D341Med (cell line): ENCODE measurements at places on chromosomes 16 and 17.

GRCh38 chr16:53041320-53042051, 11.2 kb downstream of the CHD9NB start:
- DNase-seq = peak; percentile 43

- DNase-seq = no peak
These were observed 2.4 kb downstream of the SKAP1 start for GRCh38 chr17:48427598-48427997.

GRCh38 chr16:61564716-61565115, 471.5 kb downstream of the CDH8 start:
- DNase-seq = no peak

- peak; percentile 39 for DNase-seq
These were observed 7.7 kb upstream of the TMEM92 start for GRCh38 chr17:50266384-50267073.

DNA sequence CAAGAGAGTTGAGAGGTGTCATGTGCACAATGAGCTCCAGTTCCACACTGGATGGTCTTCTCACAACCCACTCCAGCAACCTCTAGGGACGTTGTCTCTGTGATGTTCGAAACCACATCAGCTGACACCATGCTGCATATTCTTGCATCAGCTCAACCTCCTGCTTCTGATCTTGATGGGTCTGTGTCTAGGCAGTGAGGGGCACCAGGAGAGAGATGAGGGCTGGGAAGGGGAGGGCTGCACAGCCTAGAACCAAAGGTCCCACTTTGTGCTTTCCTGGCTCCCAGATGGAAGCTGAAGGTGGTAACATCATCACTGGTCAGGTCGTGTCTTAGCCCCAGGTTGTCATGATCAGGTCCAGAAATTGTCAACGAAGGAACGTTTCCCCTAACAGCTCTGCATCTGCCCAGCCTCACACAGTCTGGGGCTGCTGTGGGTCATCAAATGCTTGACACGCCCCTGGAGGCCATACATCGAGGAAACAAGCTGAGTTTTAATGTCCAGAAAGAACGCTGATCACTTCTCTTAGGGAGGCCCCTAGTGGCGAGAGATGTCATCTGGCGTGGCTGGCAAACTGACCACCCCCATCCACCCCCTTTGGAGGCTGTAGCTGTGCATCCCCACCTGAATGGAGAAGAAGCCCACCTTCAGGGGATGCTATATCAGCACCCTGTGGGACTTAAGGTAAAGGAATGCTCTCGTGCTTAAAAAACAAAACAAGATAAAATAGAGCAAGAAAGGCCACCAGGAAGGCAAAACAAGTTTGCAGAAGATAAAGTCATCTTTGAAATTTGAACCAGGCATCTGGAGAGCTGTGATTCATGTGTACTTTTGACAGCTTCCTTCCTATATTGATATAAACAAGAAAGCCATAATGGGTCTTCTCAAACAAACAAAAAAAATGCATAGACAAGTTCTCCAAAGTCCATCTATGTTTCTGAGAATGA, 58.3 kb downstream of the WIPI1 start:
- DNase-seq = peak; percentile 60

DNA sequence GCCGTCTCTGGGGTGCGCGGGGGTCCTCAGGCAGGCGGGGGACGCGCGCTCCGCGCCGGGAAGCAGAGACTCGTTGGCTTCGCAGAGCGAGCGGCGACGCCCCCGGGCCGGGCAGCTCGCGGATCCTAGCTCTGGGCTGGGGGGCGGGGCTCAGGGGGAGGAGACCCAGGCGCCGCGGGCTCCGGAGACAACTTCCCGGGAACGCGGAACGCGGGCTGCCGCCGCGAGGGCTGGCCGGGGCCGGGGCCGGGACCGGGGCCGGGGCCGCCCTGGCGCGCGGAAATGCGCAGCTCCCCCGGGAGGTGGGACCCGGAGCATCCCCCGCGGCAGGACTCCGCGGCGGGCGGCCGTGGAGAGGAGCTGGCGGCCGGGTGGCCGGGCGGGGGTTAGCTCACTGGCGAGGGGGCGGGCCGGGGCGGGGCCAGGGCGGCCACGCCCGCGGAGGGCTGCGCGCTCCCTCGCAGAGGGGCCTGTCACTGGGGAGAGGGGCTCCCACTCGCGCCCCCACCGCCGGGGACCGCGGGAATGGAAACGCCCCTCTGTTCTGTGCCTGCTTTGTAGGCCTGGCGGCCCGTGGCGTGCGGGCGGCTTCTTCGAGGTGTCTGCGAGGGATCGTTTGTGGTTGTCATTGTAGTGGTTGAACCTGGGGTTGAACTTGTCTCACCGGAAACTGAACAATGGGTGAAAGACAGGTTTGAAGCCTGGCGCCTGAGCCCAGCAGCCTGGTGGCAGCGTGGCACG, at the start of gene GAS7:
GAS7 (minus strand) TSS at position 98 of the 741 bp plus-strand sequence.
- peak; percentile 46 for DNase-seq

GRCh38 chr16:67481561-67482232, 740 bp upstream of the ATP6V0D1 start:
- no peak for DNase-seq

DNA sequence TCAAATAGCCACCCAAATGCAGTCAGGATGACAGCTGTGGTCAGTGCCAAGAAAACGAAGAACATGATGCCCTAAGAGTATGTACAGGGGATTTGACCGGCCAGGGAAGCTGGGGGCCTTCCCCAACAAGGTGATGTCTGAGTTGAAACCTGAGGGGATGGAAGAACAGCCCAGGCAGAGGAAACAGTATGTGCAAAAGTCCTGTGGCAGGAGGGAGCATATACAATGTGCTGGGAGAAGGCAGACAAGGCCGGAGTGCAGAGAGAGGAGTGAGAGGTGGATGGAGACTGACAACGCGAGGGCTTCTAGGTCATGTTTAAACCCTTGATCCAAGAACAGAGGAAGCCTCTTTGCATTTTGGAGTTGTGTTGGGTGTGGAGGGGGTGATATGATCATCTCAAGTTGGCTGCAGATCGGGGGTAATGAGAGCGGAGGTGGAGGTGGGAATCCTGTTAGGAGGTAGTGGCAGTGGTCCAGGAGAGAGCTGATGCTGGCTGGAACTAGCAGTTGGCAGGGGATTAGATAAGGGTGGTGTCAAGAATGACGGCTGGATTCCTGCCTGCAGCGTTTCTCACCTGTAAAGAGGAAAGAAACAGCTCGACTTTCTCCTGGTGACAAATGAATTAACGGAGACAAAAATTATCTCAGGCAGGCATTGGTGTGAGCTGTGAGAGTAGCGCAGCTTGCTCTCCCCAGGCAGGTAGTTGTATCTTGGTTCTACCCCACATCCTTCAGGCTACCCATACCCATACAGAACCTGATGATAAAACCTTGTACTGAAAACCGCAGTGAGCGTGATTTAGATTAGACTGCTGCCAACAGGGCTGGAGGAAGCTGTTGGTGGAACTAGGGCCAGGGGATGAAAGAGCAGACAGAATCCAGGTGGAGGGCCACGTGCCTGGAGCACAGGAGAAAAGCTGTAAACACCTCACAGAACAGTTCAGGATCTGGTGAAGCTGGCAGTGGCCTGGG, 37.2 kb upstream of the NGFR start:
- no peak for DNase-seq

DNA sequence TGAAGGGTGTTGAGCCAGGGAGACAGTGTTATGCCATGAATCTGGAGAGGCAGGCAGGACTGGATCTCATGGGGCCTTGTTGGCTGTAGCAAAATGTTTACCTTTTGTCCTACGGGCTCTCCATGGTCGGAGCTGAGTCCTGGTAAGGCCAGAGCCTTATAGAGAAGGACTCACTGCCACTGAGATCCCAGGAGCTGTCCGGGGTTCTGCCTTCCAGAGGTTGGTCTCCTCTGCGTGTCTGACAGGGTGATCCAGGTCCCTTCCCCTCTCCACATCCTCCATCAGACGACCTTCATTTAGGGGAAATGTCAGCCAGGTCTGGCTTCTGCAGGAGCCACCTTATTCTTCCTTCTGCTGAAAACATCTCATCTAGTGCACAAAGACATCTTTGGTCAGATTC, 285.2 kb upstream of the N4BP1 start:
- DNase-seq = no peak

- DNase-seq = no peak
These were observed 48.5 kb downstream of the CBFA2T3 start for GRCh38 chr16:88928405-88929090.

- DNase-seq = no peak
These were observed 434.0 kb upstream of the CDH5 start for GRCh38 chr16:65932350-65933072.

DNA sequence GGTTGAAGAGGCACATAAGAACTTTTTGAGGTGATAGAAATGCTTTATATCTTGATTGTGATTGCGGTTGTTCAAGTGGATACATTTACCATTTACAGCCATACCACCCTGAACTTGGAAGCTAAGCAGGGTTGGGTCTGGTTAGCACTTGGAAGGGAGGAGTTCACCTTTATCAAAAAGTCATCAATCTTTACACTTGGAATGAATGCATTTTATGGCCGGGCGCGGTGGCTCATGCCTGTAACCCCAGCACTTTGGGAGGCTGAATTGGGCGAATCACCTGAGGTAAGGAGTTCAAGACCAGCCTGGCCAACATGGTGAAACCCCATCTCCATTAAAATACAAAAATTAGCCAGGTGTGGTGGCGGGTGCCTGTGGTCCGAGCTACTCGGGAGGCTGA, 9.5 kb upstream of the GJD3 start:
- DNase-seq = no peak

GRCh38 chr16:839643-840408, 39.3 kb upstream of the GNG13 start:
- DNase-seq = no peak

DNA sequence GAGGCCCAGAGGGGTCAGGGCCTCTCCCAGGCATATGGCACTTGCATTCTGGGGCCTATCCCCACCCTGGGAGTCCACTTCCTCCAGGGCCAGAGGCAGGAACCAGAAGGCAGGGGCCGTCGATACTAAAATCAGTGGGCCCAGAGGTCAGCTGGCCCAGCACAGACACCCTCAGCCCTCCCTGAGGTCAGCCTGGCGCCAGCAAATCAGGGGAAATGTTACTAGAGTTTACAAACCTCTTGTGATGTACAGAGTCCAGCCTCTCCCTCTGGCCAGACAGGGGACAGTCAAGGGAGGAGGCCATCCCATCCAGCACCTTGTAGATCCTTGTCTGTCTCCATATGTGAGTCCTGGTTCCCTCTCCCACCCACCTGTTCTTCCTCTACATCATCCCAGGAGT, 10.8 kb downstream of the CDH5 start:
- DNase-seq = no peak

DNA sequence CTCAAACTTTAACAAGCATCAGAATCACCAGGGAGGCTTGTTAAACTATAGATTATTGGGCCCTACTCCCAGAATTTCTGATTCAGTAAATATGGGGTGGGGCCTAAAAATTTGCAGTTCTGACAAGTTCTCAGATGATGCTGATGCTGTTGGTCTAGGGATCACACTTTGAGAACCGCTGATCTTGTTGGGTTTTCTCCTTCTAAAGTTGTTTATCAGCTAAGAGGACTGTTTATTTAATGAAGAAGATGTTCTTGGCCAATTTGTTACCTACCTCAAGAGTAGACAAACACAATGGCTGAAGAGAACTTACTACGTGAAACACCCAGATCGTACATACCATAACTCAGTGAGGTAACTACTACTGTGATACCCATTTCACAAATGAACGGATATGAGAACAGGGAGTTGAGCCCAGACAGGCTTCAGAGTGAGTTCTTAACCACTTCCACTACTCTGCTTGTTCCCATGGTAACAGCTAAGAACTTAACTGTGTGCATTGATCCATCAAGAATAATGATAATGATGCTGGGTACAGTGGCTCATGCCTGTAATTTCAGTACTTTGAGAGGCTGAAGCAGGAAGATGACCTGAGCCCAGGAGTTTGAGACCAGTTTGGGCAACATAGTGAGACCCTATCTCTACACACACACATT, 85.3 kb upstream of the NSRP1 start:
- no peak for DNase-seq

- peak; percentile 44 for DNase-seq
These were observed 1.2 kb downstream of the UBALD2 start for GRCh38 chr17:76266244-76266938.

- DNase-seq = no peak
These were observed 2.3 kb upstream of the CALB2 start for GRCh38 chr16:71356051-71356740.

DNA sequence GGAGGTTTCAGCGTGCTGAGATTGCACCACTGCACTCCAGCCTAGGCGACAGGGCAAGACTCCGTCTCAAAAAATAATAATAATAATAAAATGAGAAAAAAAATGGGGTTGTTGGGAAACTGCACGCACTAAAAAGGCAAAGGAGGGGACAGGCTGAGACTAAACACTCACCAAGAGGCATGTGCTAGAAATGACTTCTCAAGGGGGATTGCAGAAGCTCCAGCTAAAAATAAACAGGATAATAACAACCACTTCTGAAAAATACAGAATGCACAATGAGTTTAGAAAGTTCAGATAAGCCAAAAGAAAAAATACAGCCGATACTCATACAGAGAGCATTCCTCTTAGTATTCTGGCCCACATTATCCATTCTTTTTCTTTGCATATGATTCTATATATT, 15.1 kb upstream of the TIMP2 start:
- DNase-seq = no peak

- DNase-seq = no peak
These were observed 140.3 kb downstream of the SALL1 start for GRCh38 chr16:51010817-51011216.

- no peak for DNase-seq
These were observed 205.1 kb downstream of the KATNIP start for GRCh38 chr16:27754788-27755690.

- DNase-seq = no peak
These were observed 45.6 kb upstream of the NKD1 start for GRCh38 chr16:50502616-50503011.

DNA sequence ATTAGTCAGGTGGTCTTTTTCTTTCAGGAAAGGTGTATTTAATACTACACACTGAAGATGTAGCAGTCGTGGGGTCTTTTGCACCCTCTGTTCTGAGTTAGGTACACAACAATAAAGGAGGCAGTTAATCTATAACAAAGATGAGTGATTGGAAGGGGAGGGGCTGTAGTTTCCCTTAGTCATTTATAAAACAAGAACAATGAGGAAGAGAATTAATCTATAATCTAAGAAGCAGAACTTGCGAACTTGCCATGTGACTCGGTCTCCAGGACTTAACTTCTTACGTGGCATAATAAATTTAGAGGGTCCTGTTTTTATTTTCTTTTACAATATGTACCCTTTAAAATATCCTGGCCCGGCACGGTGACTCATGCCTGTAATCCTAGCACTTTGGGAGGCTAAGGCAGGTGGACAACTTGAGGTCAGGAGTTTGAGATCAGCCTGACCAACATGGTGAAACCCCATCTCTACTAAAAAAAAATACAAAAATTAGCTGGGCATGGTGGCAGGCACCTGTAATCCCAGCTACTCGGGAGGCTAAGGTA, 8.6 kb upstream of the APPBP2 start:
- no peak for DNase-seq

- DNase-seq = no peak
These were observed 96.6 kb downstream of the CYB561 start for GRCh38 chr17:63349478-63350000.

- no peak for DNase-seq
These were observed 26.1 kb downstream of the TOM1L2 start for GRCh38 chr17:17946093-17946492.

GRCh38 chr16:8996891-8997290, 33.2 kb upstream of the USP7 start:
- peak; percentile 36 for DNase-seq
